ENCODE measurements at places on chromosomes 3 and 15.

- no peak for DNase-seq
Observed at GRCh38 chr15:32819448-32819847, 101.6 kb downstream of the GREM1 start.

- no peak for DNase-seq
Observed at GRCh38 chr15:63231206-63231605, 41.8 kb downstream of the RAB8B start.

DNA sequence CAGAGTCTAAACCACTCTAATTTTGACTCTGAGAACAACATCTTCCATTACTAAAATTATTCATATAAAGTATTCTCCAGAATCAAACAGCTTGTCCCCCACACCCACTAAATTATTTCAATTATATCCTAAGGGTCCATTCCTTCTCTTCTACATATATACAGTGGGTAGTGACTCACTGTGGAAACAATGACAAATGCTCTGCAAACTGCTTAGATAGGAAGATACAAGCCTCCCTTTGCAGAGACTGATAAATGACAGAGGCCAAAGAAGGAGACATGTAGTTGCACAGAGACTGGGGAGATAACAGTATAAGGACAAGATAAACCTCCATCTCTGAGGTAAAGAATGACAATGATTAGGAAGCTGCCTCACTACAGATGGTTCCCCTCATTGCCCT, 1087.4 kb downstream of the AGBL1 start:
- no peak for DNase-seq

GRCh38 chr3:172580680-172581401, 57.6 kb upstream of the TNFSF10 start:
- DNase-seq, result no peak

DNA sequence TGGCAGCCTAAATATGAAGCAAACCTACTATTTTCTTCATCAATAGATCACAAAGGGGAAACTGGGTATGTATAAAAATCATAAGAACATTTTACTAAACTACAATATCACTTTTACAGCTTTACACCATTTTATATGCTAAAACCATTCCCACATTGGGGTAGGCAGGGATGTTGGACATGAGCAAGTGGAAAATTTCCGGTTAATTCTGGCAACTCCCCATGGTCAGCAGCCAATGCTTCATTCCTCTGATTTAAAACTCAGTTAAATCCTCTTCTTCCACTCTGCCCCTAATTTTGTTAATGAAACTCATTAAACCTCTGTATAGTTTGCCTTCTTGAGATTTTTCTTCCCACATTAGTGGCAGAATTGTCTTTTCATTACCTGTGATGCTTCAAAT, 552.5 kb upstream of the NECTIN3 start:
- DNase-seq, result no peak

DNA sequence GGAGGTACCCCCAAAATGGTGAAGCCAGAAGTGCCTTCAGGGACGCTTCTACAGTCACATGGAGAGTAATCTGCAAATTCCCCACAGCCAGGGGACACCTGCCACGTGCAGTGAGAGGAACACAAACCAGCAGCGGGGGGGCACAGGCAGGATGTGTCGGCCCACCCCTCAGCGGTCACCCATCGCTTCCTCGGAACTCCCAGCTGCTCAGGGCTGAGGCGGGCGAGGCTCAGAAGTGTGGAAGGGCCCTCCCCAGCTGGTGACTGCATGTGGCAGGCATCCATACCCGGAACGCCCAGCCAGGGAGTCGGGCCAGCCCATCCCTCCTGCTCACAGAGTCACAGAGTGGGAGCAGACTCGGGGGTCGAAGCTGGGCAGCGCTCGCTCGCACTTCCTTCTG, 63.7 kb downstream of the SLC12A8 start:
- DNase-seq, result no peak

DNA sequence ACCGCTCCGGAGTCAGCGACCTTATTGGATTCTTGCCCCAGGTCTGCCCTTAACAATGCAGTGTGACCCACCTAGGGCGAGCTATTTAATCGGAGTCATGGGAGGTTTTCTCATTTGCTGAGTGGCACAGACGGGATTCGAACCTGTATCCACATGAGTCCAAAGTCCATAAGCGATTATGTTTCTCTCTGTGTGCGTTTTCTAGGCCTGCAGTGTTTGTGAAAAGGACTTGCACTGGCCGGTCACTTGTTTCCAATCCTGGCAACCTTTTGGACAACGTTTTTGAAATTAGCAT, 691 bp upstream of the HDGFL3 start:
- no peak for DNase-seq

- DNase-seq, result no peak
Observed at GRCh38 chr3:88131695-88132094, 18.1 kb upstream of the C3orf38 start.
